ENCODE measurements at places on chromosomes 13 and 19. TPM values are rescaled to one million over a fixed set of nuclear protein-coding genes. Genes with fewer than 3 reads are reported as not detected.

The ERCC5 gene
- 100 TPM for total RNA-seq

The AP1M2 gene
- total RNA-seq: not detected

The KISS1R gene
- 0.56 TPM for total RNA-seq

The POLR2E gene
- 106 TPM for total RNA-seq

The SBSN gene
- total RNA-seq: not detected

The ZNF44 gene
- total RNA-seq: 28.0 TPM

The DNAAF3 gene
- total RNA-seq: not detected

The CRTC1 gene
- total RNA-seq: 31.9 TPM

The CARS2 gene
- 168 TPM for total RNA-seq

The FAM83E gene
- total RNA-seq: 1.5 TPM

The CCNA1 gene
- 0.51 TPM for total RNA-seq

The CRLF1 gene
- not detected for total RNA-seq

The RCBTB2 gene
- total RNA-seq: 2.7 TPM

The AKT2 gene
- 248 TPM for total RNA-seq

The CCL25 gene
- not detected for total RNA-seq

The SLITRK6 gene
- not detected for total RNA-seq

The CYP4F8 gene
- total RNA-seq: not detected

The ZNF709 gene
- 8.4 TPM for total RNA-seq

The RHPN2 gene
- total RNA-seq: 5.5 TPM

The CYP2S1 gene
- total RNA-seq: not detected

The ZNF528 gene
- 71.8 TPM for total RNA-seq

The KLK15 gene
- not detected for total RNA-seq
